ENCODE measurements at places on chromosomes 4 and X. TPM values are rescaled to one million over a fixed set of nuclear protein-coding genes. Genes with fewer than 3 reads are reported as not detected.

GRCh38 chrX:105876658-105877057 is 54.3 kb downstream of the NRK start:
- H3K36me3 ChIP-seq: no peaks in the 10 kb centered on the region
- no peak overlapping the region for H3K4me3 ChIP-seq
- no peak overlapping the region for H3K27ac ChIP-seq
- H3K4me1 ChIP-seq: no peaks in the 10 kb centered on the region

- H3K27me3 ChIP-seq: no peaks in the 10 kb centered on the region
- no peak overlapping the region for H3K27ac ChIP-seq
- no peaks in the 10 kb centered on the region for H3K36me3 ChIP-seq
- DNase-seq: no peak
- H3K4me1 ChIP-seq: no peaks in the 10 kb centered on the region
- H3K4me3 ChIP-seq: no peak overlapping the region
Measured at GRCh38 chrX:31608638-31609037, 536.8 kb upstream of the FTHL17 start.

- no peaks in the 10 kb centered on the region for H3K4me1 ChIP-seq
- no peak overlapping the region for H3K4me3 ChIP-seq
- no peaks in the 10 kb centered on the region for H3K27me3 ChIP-seq
- H3K27ac ChIP-seq: no peak overlapping the region
- no peaks in the 10 kb centered on the region for H3K36me3 ChIP-seq
Measured at GRCh38 chr4:113122066-113122465, 72.6 kb downstream of the ANK2 start.

DNA sequence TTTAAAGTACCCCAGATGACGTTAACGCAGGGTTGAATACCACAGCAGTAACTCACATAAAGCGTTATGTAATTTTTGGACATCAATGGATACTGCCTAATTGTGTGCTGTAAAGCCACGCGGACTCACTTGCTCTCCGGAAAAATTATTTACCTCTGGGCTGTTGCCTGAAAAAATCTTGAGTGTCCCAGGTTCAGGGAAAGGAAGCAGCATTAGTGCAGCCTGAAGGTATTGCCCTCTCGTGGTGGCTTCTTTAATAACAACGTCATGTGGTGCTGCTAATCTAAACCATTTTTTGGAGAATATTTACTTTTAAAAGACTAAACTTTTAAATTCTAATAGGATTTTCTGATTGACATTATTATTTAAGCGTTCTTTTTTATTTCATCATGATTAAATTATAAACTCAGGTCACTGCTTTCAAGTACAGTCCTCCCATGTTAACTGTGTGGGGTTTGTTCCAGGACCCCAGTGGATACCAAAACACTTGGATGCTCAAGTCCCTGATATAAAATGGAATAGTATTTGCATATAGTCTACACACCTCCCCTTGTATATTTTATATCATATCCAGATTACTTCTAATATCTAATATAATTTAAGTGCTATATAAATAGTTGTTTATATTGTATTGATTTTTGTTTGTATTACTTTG is 384.8 kb downstream of the FAM133A start:
- no peaks in the 10 kb centered on the region for H3K27me3 ChIP-seq
- DNase-seq: no peak
- no peaks in the 10 kb centered on the region for H3K4me1 ChIP-seq
- H3K27ac ChIP-seq: no peak overlapping the region

DNA sequence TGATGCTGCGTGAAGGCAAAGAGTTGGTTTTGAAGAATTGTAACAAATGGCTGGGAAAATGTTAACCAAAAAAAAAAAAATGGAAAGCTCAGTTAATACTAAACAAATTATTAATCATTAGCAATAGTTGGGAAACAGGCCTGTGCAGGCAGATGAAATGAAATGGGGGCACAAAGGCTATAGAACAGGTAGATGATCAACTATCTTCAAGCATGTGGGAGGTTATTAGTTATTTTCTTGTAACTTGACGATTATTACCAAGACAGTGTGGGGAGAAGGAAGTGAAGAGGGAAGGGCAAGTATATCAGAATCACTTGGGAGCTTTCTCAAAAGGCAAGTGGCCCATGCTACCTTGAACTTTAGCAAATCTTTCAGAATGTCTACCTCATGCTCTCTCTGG is 351.9 kb downstream of the BCOR start:
- no peaks in the 10 kb centered on the region for H3K4me1 ChIP-seq
- no peak overlapping the region for H3K27ac ChIP-seq
- no peaks in the 10 kb centered on the region for H3K36me3 ChIP-seq
- H3K4me3 ChIP-seq: no peak overlapping the region

- no peak overlapping the region for H3K4me3 ChIP-seq
- no peaks in the 10 kb centered on the region for H3K4me1 ChIP-seq
- H3K27ac ChIP-seq: no peak overlapping the region
- H3K36me3 ChIP-seq: no peaks in the 10 kb centered on the region
- no peaks in the 10 kb centered on the region for H3K27me3 ChIP-seq
Measured at GRCh38 chrX:35743331-35743730, 54.8 kb upstream of the MAGEB16 start.

DNA sequence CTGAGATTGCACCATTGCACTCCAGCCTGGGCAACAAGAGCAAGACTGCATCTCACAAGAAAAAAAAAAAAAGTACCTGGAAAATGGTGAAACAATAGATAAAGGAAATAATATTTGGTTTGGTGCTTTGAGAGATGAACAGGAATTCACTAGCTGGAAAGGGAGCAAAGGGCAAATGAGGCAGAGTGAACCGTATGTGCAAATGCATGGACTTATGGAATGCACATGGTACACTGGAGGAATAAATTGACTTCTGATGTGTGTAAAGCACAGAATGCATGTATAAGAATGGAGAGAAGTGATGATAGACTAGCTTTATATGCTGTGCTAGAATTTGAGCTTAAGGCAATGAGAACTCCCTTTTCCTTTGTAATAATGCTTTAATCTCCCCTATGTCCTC is 413.3 kb downstream of the SPRY1 start:
- H3K36me3 ChIP-seq: no peaks in the 10 kb centered on the region
- no peak overlapping the region for H3K27ac ChIP-seq
- DNase-seq: no peak
- no peak overlapping the region for H3K4me3 ChIP-seq

DNA sequence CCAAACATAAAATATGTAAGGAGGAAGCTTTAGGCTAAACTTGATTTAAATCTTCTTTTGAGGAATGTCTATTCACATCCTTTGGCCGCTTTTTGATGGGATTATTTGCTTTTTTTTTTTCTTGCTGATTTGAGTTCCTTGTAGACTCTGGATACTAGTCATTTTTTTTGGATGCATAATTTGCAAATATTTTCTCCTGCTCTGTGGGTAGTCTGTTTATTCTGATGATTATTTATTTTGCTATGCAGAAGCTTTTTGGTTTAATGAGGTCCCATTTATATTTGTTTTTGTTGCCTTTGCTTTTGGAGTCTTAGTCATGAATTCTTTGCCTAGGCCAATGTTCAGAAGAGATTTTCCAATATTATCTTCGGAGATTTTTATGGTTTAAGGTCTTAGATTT is 144.9 kb downstream of the MAGEC2 start:
- no peak for DNase-seq
- H3K27me3 ChIP-seq: no peaks in the 10 kb centered on the region
- H3K27ac ChIP-seq: no peak overlapping the region
- no peaks in the 10 kb centered on the region for H3K36me3 ChIP-seq
- no peak overlapping the region for H3K4me3 ChIP-seq
- no peaks in the 10 kb centered on the region for H3K4me1 ChIP-seq

DNA sequence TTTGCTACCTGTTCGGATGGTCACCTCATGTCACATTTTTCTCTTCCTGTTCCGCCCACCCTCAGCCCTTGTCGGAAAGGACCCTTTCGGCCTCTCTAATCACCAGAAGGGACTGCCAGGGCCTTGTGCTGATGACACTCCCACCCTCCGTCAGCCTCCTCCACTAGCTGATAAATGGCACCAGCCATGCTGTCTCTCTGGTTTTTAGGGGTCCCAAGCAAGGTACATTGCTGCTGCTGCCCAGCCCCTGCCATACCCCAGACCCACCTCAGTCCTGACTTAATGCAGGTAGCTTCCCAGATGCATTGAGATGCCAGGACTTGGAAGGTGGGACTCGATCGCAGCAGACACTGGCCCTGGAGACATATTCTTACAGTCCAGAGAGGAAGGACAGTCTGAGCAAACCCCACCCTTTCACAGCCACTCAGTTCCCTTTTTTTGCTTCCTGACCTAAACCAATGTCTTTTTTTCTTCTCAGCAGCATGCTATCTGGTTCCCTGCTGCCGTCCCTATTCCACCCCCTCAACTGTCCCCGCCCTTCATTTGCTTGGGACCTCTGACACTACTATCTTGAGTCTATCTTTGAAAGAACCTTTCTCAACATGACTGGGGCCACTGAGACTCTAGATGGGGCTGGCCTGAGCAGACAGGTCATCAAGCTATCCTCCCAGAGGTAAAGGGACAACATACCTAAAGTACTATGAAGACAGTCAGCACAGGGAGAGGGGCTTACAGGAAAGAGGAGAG is at the start of gene BTK:
Gene BTK, minus strand, starts transcription at position 397 of the 747 bp plus-strand sequence. CDS start 10,907 bp downstream, outside the sequence.
- H3K36me3 ChIP-seq: no peaks in the 10 kb centered on the region
- DNase-seq: no peak
- no peaks in the 10 kb centered on the region for H3K27me3 ChIP-seq
- H3K4me3 ChIP-seq: no peak within 1 kb of the TSS
- no peak within 1 kb of the TSS for H3K27ac ChIP-seq

- no peak overlapping the region for H3K4me3 ChIP-seq
- no peak for DNase-seq
- no peaks in the 10 kb centered on the region for H3K4me1 ChIP-seq
Measured at GRCh38 chr4:78325271-78326157, 226.1 kb upstream of the ANXA3 start.

GRCh38 chr4:42824278-42824977 is 68.1 kb upstream of the GRXCR1 start:
- no peak for DNase-seq
- H3K27me3 ChIP-seq: no peaks in the 10 kb centered on the region
- no peaks in the 10 kb centered on the region for H3K4me1 ChIP-seq
- no peak overlapping the region for H3K4me3 ChIP-seq
- H3K27ac ChIP-seq: no peak overlapping the region

DNA sequence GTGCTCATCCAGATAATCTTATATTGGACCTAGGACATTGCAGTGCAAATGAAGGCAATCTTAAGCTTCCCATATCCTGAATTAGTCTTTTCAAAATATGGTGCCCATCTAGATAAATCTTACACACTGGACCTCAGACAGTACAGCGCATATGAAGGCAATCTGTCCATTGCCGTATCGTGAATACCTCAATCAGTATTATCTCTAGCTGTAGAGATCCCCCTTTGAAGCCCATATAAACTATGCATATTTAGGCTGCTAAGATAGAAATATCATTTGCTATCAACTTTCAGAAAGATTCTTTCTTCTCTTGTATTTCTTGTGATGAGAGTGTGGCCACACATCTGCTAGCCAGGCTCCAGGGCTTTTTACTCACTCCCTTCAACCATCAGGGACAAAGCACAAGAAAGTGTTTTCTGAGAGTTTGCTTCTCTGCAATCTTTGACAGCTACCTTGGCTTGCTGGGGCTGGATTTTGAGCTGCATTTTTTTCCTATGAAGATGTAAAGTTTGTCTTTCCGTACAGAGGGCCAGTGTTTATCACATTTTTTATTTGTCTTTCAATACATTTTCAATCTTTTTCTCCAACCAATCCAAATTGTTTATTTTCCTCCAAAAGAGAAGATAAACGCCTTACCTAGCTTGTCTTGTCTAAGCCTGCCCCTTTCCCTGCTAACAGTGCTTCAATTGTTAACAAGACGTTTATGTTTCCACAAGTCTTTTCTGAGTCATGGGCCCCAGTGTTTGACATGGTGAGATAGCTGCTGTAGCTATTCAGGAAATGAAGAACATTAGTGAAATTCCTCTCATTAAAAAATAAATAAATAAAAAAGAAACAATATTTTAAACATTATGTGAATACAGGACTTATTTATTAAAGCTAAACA is 57.6 kb upstream of the FAT1 start:
- H3K4me3 ChIP-seq: no peak overlapping the region
- no peaks in the 10 kb centered on the region for H3K4me1 ChIP-seq
- DNase-seq: no peak
- H3K36me3 ChIP-seq: no peaks in the 10 kb centered on the region
- H3K27ac ChIP-seq: no peak overlapping the region

DNA sequence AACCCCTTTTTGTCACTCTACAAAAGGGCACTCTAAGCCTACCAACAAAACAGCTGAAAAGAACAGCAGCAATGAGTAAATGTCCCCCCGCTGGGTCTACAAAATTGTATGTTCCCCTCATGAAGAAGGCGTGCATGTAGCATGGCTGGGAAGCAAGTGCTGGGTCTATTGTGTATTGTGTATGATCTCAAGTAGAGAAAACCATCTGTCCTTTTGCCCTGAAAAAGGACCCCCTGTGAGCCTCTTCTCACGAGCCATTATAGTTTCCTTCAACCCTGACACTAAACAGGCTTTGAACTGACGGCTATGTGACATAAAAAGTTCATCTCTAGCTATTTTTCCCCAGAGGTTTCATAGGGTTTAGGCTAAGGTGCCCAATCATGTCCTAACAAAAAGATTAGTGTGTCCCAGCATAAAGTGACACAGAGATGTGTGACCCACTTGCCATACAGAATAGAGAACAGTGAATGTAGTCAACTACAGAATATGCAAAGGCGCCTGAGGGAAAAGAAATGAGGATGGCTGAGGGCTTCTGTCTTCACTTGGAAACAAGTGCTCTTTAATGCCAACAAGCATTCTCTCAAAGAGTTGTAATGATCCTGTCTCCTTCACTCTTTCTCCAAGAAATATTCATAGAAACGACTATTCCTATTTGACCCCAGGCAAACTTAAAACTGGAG is 27.3 kb downstream of the COL25A1 start:
- no peak overlapping the region for H3K27ac ChIP-seq
- H3K4me3 ChIP-seq: no peak overlapping the region
- H3K27me3 ChIP-seq: no peaks in the 10 kb centered on the region
- no peaks in the 10 kb centered on the region for H3K36me3 ChIP-seq
- H3K4me1 ChIP-seq: no peaks in the 10 kb centered on the region

DNA sequence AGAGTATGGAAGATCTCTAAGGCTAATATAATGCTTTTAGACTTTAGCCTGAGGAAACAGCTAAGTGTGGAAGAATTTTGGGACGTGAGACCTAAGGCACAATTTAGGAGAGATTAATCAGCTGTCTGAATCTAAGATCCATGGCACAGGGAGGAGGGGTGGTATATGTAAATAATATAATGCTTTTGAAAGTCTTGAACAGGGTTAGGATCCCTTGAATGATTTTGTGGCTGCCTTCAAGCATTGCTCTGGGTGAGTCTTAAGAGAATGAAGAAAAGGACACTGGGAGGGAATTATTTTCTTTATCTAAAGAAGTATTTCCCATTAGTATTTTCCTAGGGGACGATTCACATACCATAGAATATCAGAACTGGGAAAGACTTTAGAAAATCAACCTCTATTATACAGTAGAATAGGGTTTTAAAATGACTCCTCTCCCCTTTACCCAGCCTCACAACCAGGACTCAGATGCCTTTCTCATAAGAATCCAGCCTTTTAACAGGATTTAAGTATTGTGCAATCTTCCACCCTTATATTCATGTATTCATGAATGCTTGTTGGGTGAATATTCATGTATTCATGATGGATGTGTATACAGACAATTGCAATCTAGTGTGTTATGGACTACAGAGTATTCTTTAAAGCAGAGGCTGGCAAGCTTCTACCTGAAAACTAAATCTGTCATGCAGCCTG is 664.2 kb upstream of the CPEB2 start:
- no peak overlapping the region for H3K27ac ChIP-seq
- H3K36me3 ChIP-seq: no peaks in the 10 kb centered on the region
- H3K4me1 ChIP-seq: no peaks in the 10 kb centered on the region
- DNase-seq: no peak
- no peaks in the 10 kb centered on the region for H3K27me3 ChIP-seq

Gene KLHL34
- 1.1 TPM for total RNA-seq

Gene TCEAL1
- 14.3 TPM for total RNA-seq

Gene VCX3A
- not detected for total RNA-seq

Gene ZCCHC18
- 2.5 TPM for total RNA-seq

Measured in naive thymus-derived CD4-positive, alpha-beta T cell (primary cell).